ENCODE measurements at places on chromosomes 13 and 19. TPM values are rescaled to one million over a fixed set of nuclear protein-coding genes. Genes with fewer than 3 reads are reported as not detected.

The PALM3 gene
- 0.50 TPM for total RNA-seq

GRCh38 chr19:34851277-34851804 is 75.4 kb upstream of the ZNF30 start:
- DNase-seq = no peak

The MISP gene
- total RNA-seq = 0.18 TPM

GRCh38 chr19:4889034-4889815 is 13.5 kb downstream of the ARRDC5 start:
- DNase-seq = no peak

DNA sequence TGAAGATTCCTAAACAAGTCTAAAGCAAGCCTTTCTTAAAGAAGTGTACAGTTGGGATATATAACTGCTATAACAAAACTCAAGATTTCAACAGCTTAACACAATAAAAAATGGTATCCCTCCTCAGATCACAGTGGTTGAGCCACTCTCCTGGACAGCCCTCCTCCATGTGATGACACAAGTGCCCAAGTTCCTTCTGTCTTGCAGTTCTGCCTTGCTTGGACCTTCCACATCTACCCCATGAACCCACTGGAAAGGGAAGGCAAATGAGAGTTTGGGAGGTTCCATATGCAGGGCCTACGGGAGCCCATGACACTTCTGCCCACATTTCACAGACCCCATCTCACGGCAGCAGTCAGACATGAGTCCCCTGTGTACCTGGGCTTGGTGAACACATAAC is 659.2 kb downstream of the UQCRFS1 start:
- no peak for DNase-seq

The DYRK1B gene
- total RNA-seq = 7.0 TPM

All from left cardiac atrium (tissue), 4 donors.